Fibroblast of pulmonary artery (primary cell): ENCODE measurements at places on chromosomes 2 and 18.

DNA sequence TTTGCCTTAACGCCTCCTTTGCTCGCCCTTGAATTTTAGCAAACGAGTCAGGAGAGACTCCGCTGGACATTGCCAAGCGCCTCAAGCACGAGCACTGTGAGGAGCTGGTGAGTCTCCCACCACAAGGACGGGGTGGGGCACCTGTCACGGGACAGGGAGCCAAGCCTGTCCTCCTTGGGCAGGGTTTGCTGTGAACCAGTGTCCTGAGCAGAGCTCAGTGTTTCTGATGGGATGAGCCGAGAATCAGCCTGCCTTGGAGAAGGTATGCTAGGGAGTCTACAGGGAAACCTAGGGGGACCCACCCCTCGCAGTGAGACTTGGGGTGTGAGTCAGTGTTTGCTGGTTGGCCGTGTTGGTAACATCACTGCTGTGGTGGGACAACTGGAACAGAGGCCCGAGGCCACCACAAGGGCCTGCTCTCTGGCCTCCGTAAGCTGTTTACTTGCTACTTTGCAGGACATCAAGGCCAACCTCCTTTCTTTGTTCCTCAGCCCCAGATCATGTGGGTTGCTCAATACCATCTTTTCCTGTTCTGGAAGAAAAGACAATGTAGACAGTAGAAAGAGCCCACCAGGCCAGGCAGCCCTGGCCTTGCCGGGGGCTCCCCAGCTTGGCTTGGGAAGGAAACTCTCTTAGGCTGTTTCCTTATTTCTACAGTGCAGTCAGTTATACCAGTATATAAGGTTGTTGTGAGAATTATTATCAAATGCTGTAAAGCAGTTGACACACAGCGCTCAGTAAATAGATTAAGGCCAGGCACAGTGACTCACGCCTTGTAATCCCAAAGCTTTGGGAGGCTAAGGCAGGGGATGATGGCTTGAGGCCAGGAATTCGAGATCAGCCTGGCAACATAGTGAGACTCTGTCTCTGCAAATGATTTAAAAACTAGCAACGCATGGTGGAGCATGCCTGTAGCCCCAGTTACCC, 42.4 kb downstream of the ITGB1BP1 start:
- peak; percentile 97 for DNase-seq

DNA sequence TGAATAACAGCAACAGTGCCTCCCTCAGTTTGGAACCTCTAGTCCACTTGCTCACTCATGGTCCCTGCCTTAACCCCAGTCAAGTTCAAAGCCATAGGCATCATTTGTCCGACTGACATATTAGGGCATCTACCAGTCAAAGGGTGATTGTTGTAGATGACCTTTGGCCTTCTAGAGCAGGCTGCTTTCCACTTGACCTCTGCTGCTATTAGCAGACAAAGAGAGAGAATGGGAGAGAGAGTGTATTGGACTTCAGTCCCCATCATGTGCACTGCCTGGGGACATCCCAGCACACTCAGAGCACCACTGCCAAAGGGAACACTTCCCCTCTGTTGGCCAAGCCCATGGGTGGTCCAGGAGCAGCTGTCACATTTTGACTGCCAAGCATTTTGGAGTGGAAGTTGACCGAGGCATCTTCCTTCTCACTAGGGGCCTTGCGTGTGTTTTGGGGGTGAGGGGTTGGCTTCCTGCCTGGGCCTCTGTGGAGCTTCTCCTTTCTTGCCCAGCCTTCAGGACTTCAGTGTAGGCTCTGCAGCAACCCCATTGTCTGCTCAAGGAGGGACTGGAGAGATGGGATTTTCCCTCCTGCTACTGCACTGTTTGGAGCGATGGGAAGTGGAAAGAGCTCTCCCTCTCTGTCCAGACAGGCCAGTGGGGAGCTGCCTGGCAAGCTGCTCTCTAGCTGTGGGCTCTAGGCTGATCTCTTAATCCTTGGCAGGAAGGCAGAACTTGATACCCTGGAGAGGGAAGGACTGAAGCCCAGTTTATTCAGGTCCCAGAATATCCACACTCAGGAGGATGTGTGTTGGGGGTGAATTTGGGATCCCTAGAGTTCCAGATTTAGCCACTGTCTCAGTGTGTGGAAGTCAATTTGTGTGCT, 68.1 kb downstream of the TMEM247 start:
- DNase-seq: no peak

DNA sequence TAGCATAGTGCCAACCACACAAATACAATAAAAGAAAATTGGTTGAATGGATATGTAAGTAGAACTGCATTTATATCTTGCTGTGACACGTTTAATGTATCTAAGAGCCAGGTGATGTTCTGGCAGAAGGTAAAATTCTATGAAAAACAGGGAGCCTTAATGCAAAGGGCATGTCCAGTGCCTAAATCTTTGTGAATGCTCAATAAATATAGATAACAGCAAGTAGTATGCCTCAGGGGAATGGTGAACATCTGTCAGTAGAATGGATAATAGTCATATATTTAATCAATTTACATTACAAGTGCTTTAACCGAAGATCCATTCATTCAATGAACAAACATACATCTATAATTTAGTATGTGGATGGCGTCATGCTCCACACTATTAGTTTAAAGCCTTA, 43.7 kb upstream of the NYAP2 start:
- no peak for DNase-seq

GRCh38 chr2:207766697-207767460, 2.8 kb downstream of the FZD5 start:
- DNase-seq: no peak

GRCh38 chr2:47403609-47404193, 745 bp downstream of the MSH2 start:
- DNase-seq: peak; percentile 60

DNA sequence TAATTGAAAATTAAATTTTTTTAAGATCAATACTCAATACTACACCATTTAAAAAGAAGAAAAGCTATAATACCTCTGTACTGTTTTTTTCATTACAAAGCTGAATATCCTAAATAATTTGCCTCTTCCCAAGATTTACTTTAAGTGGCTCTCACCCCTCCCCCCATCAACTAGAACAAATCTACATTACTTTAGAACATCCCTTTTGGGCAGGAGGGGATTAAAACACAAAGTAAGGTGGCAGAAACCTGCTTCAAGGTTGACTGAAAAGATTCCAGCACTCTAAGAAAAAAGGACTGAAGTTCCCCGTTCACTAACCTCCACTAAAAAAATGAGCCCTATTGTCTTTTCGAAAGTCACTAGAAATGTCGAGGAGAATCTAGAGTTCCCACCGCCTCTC, 42.3 kb downstream of the SLC38A11 start:
- no peak for DNase-seq

DNA sequence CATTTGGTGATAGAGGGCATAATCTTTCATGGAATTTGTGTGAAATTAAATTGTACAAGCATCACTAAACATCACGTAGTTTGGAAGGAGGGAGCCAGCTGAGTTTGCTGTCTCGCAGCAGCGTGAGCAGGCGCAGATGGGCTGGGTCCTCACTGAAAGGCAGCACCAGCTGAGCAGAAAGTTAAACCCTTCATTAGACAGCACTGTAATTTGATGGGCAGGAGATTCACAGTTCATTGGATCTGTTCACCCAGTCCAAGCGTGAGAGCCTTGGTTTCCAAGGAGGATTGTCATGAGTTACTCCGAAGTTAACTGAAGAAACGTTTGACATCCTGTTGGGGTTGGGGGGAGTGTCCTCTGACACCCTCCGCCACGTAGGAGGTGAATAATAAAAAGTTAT, 89.8 kb upstream of the NFATC1 start:
- DNase-seq: no peak

DNA sequence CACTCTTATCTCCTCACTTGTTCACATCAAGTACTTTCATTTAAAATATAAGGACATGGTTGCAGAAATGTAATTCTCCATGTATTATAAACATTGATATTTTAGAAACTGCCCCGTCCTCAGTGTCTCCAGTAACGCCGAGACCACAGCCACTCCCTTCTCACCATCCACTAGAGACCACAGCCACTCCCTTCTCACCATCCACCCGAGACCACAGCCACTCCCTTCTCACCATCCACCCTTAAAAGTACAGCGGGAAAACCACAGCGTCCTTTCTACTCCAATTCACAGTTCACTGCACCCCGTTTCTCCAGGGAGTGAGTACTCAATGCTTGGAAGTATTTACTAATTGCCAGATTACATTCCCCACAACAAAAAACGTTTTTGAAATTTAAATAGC, 1452.2 kb upstream of the ACVR2A start:
- DNase-seq: no peak

GRCh38 chr18:44125446-44125845, 555.2 kb upstream of the SETBP1 start:
- no peak for DNase-seq

GRCh38 chr2:60424233-60424632, 129.2 kb downstream of the BCL11A start:
- no peak for DNase-seq

DNA sequence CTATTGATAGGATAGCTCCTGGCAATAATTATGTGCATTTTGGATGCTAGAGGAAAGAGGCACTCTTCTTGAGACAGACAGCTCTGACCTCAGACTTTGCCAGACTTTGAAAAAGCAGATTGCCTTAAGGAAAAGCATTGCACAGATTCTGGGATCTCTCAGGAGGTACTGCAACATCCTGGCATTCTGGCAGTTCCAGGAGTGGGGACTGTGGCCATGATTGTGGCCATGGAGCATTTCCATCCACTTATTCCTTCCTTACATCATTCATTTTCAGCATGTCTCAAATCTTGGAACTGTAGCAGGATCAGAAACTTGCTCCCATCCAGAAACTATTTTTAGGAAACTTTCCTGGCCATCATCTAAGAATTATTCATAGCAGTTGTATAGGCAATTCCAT, 144.9 kb upstream of the FOSL2 start:
- DNase-seq: no peak

DNA sequence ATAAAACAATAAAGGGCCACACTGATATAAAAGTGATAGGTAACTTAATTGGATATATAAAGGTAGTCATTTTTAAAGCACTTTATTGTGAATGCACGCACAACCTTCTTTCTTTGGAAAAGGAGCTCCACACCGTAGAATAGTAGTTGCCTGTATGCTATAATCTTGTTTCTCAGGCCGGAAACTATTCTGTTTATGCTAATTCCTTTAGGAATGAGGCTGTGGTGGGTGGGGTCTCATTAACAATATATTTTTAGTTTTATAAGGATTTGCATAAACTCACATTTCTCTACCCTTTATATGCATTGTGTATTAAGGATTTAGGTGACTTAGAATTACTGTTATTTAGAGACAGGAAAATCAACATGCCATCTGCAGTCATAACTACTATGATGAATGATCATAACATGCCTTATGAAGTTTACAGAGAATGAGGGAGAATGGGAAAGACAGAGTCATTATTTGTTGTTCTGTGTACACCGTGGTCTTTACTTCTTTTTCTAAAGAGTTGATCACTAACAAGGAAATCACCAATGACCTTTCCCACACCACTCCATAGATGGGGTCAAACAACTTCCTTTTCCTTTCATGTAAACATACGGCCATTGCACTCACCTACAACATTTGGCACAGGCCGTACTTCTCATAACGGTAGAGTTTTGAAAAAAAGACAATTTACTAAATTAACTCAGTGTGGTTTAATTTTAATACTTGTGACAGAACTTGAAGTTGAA, 84.5 kb downstream of the PIEZO2 start:
- DNase-seq: no peak

GRCh38 chr18:31077878-31078277, 24.3 kb downstream of the DSC2 start:
- no peak for DNase-seq

DNA sequence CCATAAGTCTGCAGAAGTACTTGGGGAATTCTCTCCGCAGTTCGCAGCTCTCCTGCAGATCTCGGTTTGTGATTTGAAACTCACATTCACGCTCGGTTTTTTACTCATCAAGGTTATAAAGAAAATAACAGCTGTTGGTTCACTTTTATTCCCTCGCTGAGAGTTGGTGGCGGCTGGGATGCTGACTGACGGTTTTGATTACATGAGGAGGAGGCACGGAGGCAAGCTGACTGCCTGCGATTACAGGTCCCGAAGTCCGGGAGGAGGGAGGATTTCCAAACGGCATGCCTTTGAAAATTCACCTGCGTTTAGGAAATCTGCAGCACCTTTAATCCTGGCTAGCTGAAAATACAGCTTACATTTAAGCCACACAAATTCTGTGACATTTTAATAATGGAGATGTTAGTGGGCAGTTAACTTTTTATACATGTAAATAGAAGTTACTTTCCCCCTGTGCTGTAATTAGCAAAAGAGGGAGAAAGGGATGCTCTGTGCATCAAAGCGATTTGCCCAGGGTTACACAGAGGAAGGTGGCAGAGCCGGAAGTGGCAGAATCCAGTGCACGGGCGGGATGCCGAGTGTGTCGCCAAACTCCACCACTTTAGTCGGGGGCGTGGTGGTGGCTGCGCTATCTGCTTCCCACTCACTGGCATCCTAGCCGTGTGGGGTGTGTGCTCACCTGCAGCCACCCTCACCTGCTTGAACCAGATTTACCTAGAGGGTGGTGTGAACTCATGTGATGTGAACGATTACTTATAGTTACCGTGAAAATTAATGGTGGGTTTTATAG, 14.7 kb downstream of the AGAP1 start:
- DNase-seq: no peak

- no peak for DNase-seq
Observed at GRCh38 chr2:41920181-41920580, 127.6 kb upstream of the PKDCC start.

DNA sequence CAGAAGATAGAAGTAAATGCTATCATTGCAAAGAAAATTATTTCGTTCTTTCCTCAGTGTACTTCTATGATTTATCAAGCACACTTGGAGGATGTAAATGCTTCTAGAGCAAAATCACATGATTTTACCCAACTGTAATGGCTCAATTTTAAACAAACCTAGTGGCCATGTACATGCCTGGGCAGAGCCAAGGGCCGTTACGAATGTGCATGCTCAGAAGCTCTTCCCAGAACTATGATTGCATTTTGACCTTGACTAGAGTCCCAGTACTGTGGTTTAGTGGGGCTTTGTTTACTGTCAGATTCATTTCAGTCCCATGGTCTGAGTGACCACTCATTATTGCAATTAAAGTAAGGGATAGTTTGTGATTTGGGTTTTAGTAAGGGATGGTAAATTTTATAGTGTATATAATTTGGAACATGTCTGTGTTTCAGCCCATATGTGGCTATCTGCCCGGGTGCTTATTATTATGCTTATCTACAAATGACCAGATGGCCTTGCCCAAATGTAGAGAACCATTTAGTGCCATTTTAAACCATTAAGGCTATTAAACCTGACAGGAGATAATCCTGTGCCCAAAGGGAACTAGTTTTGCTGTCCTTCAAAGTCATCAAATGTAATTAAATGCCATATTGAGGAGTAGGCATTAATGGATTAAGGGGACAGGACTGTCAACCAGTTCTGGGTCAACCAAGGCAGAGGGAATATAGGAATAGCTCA, 239.1 kb downstream of the ICOS start:
- DNase-seq: no peak

GRCh38 chr2:58757971-58758370, 516.8 kb upstream of the FANCL start:
- no peak for DNase-seq

DNA sequence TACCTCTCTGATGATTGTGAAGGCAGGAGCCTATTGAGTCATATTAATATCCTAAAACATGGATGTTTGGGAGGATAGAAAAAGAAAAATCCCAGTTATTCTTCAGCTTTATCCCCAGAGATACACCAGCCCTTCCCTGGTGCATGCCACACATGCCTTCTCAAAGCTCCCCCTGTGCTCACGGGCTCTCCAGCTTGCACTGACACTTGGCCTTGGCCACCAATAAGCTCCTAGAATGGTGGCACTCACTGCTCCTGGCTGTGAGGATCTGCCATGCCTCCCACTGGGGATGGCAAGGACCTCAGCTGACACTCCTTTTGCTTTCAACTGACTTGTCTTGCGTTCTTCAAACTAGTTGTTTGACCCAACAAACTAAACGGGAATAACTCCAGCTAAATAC, 15.9 kb downstream of the SLC14A1 start:
- DNase-seq: no peak

- no peak for DNase-seq
Observed at GRCh38 chr2:29444150-29444549, 328.9 kb downstream of the CLIP4 start.
